ENCODE measurements at places on chromosomes 3 and 15. TPM values are rescaled to one million over a fixed set of nuclear protein-coding genes. Genes with fewer than 3 reads are reported as not detected.

DNA sequence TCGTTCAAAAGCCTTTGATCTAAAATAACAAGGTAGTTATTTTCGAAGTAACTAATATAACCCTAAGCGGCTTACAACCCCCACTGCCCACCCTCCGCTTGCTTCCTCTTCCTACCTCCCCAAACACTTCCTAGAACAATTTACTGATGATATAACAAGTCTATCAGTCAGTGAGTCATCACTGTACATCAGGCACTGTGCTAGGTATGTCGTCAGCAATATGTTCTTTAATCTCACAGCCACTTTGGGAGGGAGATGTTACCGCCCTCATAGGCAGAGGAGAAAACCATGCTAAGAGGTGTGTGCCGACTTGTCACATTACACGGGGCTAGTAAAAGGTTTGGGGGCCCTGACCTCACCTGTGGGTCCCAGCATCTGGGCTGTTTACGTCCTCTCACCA, 381.8 kb downstream of the EPHB1 start:
- H3K4me3 ChIP-seq = no peak overlapping the region
- no peaks in the 10 kb centered on the region for H3K27me3 ChIP-seq
- no peaks in the 10 kb centered on the region for H3K4me1 ChIP-seq
- DNase-seq = no peak
- H3K36me3 ChIP-seq = no peaks in the 10 kb centered on the region

DNA sequence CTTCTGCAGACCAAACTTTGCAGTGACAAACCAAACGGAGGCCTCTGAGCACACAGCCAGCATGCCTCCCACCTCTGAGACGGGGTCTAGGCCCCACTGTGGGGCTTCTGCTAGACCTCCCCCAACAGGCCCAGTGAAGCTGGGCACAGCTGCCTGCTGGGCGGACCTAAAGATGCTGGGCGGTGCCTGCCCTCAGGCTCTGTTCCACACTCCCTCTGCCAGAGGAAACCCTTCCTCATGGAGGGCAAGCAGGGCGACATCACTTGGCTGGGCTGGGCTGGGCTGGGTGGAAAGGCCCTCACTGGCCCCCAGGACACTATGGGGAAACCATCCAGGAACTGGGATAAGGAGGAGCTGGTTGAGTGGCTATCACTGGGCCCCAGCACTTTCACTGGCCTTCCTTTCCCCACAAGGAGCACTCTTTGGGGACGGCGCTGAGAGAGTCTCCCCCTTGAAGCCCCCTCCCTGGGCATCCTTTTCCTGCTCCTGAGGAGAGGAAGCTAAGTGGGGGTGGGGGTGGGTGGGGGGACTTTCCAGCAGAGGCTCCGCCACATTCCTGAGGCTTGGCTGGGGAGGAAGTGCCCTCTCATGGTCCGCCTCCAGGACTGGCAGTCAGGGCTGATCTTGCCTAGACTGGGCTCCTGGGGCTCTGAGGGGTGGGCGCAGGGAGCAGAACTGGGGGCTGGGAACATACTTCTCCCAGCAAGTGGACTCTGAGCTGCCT, 98.1 kb upstream of the HACD2 start:
- H3K4me3 ChIP-seq = no peak overlapping the region
- H3K27me3 ChIP-seq = peaks cover 15% of the 10 kb centered on the region
- H3K36me3 ChIP-seq = no peaks in the 10 kb centered on the region
- H3K27ac ChIP-seq = no peak overlapping the region

GRCh38 chr15:41660235-41661077, at the start of gene MGA:
Gene MGA, plus strand, starts transcription at chr15:41660405.
- peak within 1 kb of the TSS; percentile 93 for H3K4me3 ChIP-seq
- peaks cover 28% of the 10 kb centered on the region for H3K4me1 ChIP-seq
- no peaks in the 10 kb centered on the region for H3K27me3 ChIP-seq
- DNase-seq = peak; percentile 95
- peak within 1 kb of the TSS; percentile 88 for H3K27ac ChIP-seq

DNA sequence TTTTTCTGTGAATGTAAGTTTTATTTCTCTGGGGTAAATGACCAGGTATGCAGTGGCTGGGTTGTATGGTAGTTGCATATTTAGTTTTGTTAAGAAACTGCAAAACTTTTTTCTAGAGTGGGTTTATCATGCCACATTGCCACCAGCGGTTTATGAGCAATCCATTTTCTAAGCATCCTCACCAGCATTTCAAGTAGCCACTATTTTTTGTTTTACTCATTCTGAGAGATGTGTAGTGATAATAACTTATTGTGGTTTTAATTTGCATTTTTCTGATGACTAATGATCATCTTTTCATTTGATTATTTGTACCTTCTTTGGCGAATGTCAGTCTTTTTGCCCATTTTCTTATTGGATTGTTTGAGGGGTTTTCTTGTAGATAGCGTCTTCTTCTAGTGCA, 56.2 kb downstream of the SPRED1 start:
- no peaks in the 10 kb centered on the region for H3K36me3 ChIP-seq
- H3K27me3 ChIP-seq = peaks cover 9% of the 10 kb centered on the region
- DNase-seq = no peak
- H3K4me3 ChIP-seq = peak overlapping the region; percentile 66

DNA sequence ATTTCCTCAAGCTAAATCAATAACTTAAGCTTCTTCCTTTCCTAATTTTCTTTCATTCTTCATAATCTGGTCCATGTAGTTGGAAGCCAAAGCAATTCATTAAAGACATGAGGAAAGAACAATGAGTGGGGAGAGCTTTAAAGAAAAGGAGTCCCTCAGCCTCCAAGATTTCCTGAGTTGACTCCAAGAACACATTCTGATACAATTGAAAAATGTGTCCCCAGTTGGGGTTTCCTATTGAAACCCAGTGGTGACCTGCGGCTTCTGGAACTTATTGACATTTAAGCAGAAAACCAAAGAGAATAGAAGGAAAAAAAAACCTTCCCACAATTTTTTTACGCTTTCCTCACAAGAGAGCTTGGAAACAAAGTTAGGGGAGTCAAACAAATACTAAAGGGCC, 37.0 kb downstream of the ATP8B4 start:
- no peak overlapping the region for H3K4me3 ChIP-seq
- H3K27ac ChIP-seq = peak overlapping the region; percentile 24
- no peak for DNase-seq
- no peaks in the 10 kb centered on the region for H3K27me3 ChIP-seq
- H3K4me1 ChIP-seq = peaks cover 65% of the 10 kb centered on the region
- peaks cover 36% of the 10 kb centered on the region for H3K36me3 ChIP-seq

DNA sequence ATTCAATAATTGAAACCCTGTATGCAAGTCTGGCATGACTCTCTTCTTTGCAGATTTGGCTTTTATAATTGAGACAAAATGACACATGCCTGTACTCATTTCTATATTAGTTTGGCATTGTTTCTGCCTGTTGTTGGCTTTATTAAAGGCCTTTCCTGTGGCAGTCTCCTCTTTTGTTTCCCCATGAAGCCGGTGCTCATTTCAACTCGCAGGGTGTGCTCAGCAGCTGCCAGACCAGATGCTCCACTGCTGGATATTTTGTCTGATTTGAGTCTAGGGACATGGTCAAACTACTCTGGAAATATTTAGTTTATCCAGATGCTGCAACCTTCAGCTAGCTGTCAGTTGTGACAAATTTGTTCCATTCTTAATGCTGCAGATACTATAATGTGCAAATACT, 445.3 kb downstream of the NAALADL2 start:
- H3K36me3 ChIP-seq = peaks cover 8% of the 10 kb centered on the region
- DNase-seq = no peak
- no peaks in the 10 kb centered on the region for H3K27me3 ChIP-seq
- H3K4me1 ChIP-seq = no peaks in the 10 kb centered on the region
- H3K4me3 ChIP-seq = no peak overlapping the region

GRCh38 chr3:59980576-59980975, 930.8 kb upstream of the CFAP20DC start:
- no peaks in the 10 kb centered on the region for H3K36me3 ChIP-seq
- no peak for DNase-seq

DNA sequence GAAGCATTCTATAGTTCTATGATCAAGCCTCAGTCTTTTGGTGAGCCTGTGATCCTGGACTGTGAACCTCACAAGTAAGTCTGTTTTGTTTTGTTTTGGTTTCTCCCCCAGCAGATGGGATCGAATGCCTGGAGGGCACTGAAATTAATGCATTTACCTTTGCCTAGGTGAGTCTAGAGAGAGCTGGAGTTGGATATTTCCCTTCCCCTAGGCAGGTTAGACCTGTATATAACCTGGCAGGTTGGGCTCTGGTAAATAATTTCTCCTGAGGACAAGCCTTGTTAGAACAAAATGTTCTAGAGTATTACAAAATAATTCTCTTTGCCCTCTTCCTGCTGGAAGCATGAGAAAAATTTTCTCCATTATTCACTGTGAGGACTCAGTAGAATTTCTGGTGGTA, 211.9 kb downstream of the TPRG1 start:
- no peak for DNase-seq
- no peaks in the 10 kb centered on the region for H3K36me3 ChIP-seq
- no peaks in the 10 kb centered on the region for H3K27me3 ChIP-seq
- H3K4me3 ChIP-seq = no peak overlapping the region
- H3K4me1 ChIP-seq = no peaks in the 10 kb centered on the region

GRCh38 chr3:187974871-187975271, 179.1 kb upstream of the LPP start:
- H3K36me3 ChIP-seq = no peaks in the 10 kb centered on the region
- peak overlapping the region; percentile 74 for H3K4me3 ChIP-seq
- H3K27me3 ChIP-seq = no peaks in the 10 kb centered on the region
- peaks cover 57% of the 10 kb centered on the region for H3K4me1 ChIP-seq
- peak overlapping the region; percentile 74 for H3K27ac ChIP-seq

DNA sequence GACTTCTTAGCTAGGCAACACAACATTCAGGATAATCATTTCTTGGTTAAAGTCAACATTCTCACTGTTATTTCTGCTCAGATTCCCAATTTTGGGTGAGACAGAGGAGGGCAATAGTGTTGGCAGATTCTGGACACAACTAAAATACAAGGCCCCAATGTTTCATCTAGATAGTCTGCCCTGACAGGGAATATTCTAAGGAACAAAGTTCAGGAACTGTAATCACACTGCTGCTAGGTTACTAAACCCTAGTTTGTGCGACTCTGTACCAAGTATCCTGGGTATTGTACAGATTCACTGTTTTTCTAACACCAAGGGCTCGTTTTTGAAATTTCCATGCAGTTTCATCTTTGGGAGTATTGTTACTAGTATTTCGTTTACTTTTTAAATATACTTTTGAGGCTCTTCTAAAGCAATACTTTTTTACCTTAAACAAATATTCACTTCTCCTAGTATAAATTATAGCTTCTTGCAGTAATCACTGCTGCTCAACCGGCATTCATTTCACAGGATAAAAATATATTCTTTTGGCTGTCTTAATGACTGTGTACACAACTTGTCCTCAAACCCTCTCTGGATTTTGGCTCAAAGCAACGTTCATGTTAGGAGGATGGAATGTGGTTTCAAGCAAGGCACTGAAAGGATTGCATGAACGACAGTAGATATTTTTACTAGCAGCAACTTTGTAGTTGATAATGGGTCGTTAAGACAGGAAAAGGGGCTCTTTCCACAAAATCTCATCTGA, 167.4 kb downstream of the ADAMTS17 start:
- DNase-seq = no peak
- H3K4me3 ChIP-seq = no peak overlapping the region
- no peaks in the 10 kb centered on the region for H3K36me3 ChIP-seq
- no peak overlapping the region for H3K27ac ChIP-seq
- peaks cover 12% of the 10 kb centered on the region for H3K27me3 ChIP-seq

DNA sequence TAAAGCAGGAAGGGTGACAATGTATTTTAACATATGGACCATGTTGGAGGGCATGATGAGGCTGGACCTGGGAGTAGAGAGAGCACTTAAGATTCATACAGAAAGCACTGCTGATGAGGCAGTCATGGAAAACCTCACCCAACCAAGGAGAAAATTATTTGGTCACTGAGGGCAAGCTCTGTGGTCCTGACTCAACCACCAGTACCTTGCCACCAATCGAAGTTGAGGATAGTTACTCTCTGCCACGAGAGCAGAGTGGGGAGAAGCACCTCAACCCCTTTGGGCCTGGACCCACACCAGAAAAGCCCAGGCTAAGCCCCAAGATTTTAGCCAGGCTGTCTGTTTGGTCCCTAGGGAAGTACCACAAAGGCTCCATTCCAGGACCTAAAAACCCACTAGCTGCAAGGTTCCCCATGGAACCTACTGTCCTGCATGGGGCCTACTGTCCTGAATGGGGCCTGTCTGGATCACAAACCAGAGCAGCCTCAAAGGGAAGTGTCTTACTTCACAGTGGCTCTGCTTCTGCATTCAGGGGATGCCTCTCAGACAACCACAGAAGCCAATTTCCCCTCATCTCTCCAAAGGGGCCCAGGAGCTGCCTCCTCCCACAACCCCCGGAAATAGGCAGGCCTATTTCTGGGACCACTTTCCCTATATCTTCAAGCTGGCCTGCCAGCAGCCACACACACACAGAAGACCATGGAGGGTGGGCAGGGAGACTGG, 4.2 kb downstream of the CCDC71 start:
- H3K27ac ChIP-seq = no peak overlapping the region
- H3K27me3 ChIP-seq = no peaks in the 10 kb centered on the region
- H3K36me3 ChIP-seq = peaks cover 12% of the 10 kb centered on the region

DNA sequence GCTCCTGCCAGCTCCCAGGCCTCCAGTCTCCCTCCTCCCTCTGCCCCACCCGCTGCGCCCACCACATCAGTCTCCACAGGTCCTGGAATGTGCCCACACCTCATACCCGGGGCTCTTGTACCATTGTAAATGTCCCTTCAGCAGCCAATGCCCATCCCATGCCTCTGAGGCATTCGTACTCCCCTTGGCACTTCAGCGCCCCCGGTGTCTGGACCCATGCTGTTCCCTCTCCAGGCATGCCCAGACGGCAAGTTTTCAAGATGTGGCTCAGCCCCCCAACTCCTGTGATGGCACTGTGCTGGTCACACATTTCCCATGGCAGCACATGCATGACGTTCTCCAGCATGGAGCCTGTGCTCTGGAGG, 13.3 kb downstream of the PLXND1 start:
- peak overlapping the region; percentile 65 for H3K4me3 ChIP-seq
- H3K4me1 ChIP-seq = peaks cover 27% of the 10 kb centered on the region
- H3K27me3 ChIP-seq = no peaks in the 10 kb centered on the region
- no peaks in the 10 kb centered on the region for H3K36me3 ChIP-seq
- H3K27ac ChIP-seq = peak overlapping the region; percentile 63

DNA sequence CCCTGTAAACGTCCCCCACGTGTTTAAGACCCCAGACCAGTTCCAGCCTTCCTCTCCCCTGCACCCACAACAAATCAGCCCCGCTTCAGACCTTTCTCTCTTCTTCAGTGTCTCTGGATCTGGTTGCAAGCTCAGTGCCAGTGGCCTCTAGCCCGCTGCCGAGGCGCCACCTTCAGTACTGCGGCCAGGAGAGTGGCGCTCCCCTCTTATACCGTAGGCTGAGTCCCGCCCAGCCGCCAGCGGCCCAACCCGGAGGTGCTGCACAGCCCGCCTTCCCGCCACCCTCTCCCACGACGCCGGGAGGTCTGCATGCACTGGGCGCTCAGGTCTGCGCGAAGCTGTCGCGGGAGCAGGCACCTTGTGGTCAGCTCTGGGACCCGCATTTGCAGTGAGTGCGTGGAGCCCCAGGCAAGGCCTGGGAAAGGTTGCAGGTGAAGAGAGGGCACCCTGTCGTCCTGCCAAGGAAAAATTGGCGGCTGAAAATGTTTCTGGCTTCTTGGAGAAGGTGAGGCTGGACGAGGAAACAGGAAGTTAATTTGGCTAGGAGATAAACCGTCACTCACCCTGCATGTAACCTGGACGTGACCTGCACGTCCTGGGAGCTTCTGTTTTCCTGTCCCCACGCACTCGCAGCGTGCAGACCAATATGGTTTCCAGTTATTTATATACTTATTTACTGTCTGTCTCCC, at the start of gene C2CD4B:
TSS of gene C2CD4B (minus strand) at position 182 of the 689 bp plus-strand sequence. CDS start 301 bp downstream, outside the sequence.
- no peaks in the 10 kb centered on the region for H3K36me3 ChIP-seq
- DNase-seq = no peak
- H3K27me3 ChIP-seq = peaks cover 58% of the 10 kb centered on the region
- no peak within 1 kb of the TSS for H3K27ac ChIP-seq
- no peaks in the 10 kb centered on the region for H3K4me1 ChIP-seq

GCSAM gene
- total RNA-seq = 1.00 TPM

SAXO2 gene
- 1.3 TPM for total RNA-seq

TICRR gene
- 12.9 TPM for total RNA-seq

GPR62 gene
- not detected for total RNA-seq

PRRT3 gene
- total RNA-seq = 13.7 TPM

MAP6D1 gene
- total RNA-seq = 2.3 TPM

ST3GAL6 gene
- total RNA-seq = not detected
